ENCODE measurements at places on chromosomes 4 and X. TPM values are rescaled to one million over a fixed set of nuclear protein-coding genes. Genes with fewer than 3 reads are reported as not detected.

SPANXN5 gene
- not detected for total RNA-seq

CLGN gene
- total RNA-seq = 1.2 TPM

MED12 gene
- 23.3 TPM for total RNA-seq

SLC34A2 gene
- 4.9 TPM for total RNA-seq

NWD2 gene
- 0.08 TPM for total RNA-seq

SMAD1 gene
- 34.0 TPM for total RNA-seq
